ENCODE measurements at places on chromosomes 16 and 17. TPM values are rescaled to one million over a fixed set of nuclear protein-coding genes. Genes with fewer than 3 reads are reported as not detected.

DNA sequence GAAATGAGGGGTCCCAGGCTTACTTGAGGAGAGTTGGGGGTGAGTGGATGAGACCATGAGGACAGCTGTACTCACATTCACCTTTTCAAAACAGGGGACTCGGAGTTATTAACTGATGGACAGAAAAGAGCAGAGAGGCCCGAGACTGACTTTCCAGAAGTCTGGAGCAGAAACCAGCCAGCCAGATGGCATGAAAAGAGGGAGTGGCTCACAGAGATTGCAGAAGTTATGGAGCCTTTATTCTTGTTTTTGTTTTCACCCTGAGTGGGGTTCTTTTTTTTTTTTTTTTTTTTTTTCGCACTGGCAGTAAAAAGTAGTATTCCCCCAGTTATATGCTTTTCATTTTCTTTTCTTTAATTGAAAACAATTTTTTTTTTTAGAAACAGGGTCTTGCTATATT, 18.9 kb downstream of the TVP23A start:
- no peak for DNase-seq
- H3K4me3 ChIP-seq = no peak overlapping the region
- H3K4me1 ChIP-seq = no peaks in the 10 kb centered on the region
- peaks cover 3% of the 10 kb centered on the region for H3K27me3 ChIP-seq

GRCh38 chr17:4232168-4232813, 31.5 kb downstream of the ANKFY1 start:
- H3K27me3 ChIP-seq = no peaks in the 10 kb centered on the region
- no peak overlapping the region for H3K27ac ChIP-seq
- H3K4me3 ChIP-seq = no peak overlapping the region
- peak; percentile 74 for DNase-seq
- H3K36me3 ChIP-seq = peaks cover 13% of the 10 kb centered on the region
- peaks cover 18% of the 10 kb centered on the region for H3K4me1 ChIP-seq

DNA sequence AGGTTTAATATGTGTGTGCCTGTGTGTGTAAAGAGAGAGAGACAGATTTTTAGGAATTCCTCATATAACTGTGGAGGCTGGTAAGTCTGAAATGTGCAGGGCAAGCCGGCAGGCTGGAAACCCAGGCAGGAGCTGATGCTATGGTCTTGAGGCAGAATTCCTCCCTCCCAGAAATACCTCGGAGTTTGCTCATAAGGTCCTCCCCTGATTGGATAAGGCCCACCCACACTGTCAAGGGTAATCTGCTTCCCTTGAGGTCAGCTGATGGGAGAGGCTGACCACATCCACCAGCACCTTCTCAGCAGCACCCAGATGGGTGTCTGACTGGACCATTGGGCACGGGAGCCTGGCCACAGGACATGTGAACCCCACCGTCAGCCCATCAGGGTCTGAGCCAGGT, 42.4 kb downstream of the C16orf95 start:
- H3K4me3 ChIP-seq = no peak overlapping the region
- peak; percentile 41 for DNase-seq
- H3K36me3 ChIP-seq = no peaks in the 10 kb centered on the region
- no peak overlapping the region for H3K27ac ChIP-seq
- no peaks in the 10 kb centered on the region for H3K4me1 ChIP-seq
- H3K27me3 ChIP-seq = peaks cover 17% of the 10 kb centered on the region

GRCh38 chr17:27247071-27247957, 46.6 kb upstream of the WSB1 start:
- H3K4me3 ChIP-seq = no peak overlapping the region
- no peaks in the 10 kb centered on the region for H3K36me3 ChIP-seq
- peaks cover 17% of the 10 kb centered on the region for H3K4me1 ChIP-seq
- H3K27me3 ChIP-seq = no peaks in the 10 kb centered on the region

- H3K4me1 ChIP-seq = peaks cover 11% of the 10 kb centered on the region
- H3K27ac ChIP-seq = peak overlapping the region; percentile 33
- H3K36me3 ChIP-seq = peaks cover 32% of the 10 kb centered on the region
- H3K4me3 ChIP-seq = no peak overlapping the region
- DNase-seq = no peak
Observed at GRCh38 chr17:1360975-1361374, 39.0 kb downstream of the YWHAE start.

- peaks cover 47% of the 10 kb centered on the region for H3K4me1 ChIP-seq
- H3K36me3 ChIP-seq = no peaks in the 10 kb centered on the region
- no peaks in the 10 kb centered on the region for H3K27me3 ChIP-seq
- no peak overlapping the region for H3K4me3 ChIP-seq
- peak; percentile 98 for DNase-seq
Observed at GRCh38 chr17:44108440-44109311, 14.8 kb downstream of the HDAC5 start.

Gene CES5A
- not detected for total RNA-seq

Data from IMR-90 (cell line).